ENCODE measurements at places on chromosomes 2 and 18.

GRCh38 chr18:69948919-69949537 lies 1.4 kb upstream of the CD226 start:
- no peak for DNase-seq

- DNase-seq = no peak
These were observed 18.5 kb downstream of the THSD7B start for GRCh38 chr2:136783856-136784255.

- no peak for DNase-seq
These were observed 166.2 kb downstream of the PHLPP1 start for GRCh38 chr18:62881509-62882016.

- no peak for DNase-seq
These were observed 38.2 kb downstream of the LCT start for GRCh38 chr2:135798762-135799161.

- DNase-seq = peak; percentile 17
These were observed at the start of gene SESTD1 for GRCh38 chr2:179264368-179265081. TSS of gene SESTD1 (minus strand) at chr2:179264832. CDS start at chr2:179191841, 72,991 bp downstream.

DNA sequence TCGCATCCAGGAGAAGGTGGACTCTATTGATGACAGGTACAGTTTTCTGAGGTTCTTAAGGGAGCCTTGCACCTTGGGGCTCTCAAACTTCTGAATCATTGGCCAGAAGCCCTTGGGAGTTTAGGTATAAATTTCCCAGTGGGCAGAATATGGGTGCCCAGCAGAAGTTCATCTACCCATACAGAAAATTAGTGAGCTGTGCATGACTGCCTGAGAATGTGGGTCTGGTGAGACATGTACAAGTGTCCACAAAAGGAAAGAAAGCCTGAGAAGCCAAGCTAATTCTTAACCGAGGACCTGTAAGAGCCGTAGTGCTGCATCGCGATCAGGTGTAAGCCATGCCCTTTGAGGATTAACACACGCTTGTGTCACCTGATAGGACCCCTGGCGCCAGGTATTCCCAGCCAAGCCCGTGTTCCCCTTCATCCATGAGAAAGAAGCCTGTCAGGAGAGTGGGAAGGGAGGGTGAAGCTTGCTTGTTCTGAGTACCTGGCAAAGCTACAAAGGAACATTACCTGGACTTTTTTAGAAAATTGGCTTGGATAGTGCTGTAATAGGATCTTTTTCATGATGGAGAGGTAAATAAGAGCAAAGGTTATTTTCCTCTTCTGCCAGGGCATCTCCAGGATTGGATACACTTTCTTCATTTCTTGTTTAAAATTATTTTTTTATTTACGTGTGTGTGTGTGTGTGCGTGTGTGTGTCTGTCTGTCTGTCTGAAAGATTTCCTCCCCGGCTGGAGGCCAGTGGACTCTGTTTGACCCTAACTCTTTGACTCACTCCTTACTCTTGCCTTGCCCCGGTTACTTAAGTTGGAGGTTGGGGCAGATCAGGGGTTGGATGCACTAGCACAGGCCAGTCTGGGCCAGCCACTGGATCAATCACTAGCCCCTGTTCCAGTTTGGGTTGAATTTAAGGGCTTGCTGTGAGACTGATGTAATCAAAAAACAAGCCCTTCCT lies 90.4 kb upstream of the EML6 start:
- no peak for DNase-seq

Measured in stimulated activated CD8-positive, alpha-beta memory T cell treated with anti-CD3 and anti-CD28 coated beads, Interleukin-15, amount 100 ng/mL, for 24 hours (primary cell).